Small intestine (tissue), 16 donors: ENCODE measurements at places on chromosomes 1 and 21.

DNA sequence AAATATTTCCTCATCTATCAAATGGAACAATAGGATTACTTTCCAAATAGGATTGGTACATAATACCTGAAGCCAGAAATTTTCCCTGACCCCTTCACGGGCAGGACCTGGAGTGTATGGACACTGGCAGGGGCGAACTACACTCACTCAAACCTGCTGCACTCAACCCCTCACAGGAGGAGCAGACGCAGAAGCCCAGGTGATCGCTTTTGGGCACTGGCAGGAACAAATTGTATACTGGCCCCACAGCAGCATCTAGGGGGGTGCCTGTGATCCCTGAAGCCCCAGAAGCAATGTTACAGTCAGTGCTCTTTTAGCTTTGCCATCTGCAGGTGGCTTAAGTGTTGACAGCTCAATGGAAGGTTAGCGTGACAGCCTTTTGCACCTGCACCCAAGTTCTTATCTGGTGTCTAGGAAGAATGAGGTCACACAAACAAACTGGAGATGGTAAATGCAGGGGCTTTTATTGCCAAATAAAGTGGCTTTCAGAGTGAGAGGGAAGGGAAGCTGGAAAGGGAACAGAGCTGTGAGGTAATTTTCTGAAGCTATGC, 199.2 kb upstream of the NEGR1 start:
- H3K36me3 ChIP-seq: no peaks in the 10 kb centered on the region
- no peaks in the 10 kb centered on the region for H3K27me3 ChIP-seq
- no peak for DNase-seq
- H3K27ac ChIP-seq: no peak overlapping the region
- H3K4me1 ChIP-seq: peaks cover 5% of the 10 kb centered on the region
- H3K4me3 ChIP-seq: no peak overlapping the region

GRCh38 chr1:21508580-21509350, 458 bp upstream of the ALPL start:
- H3K27ac ChIP-seq: no peak overlapping the region
- DNase-seq: peak; percentile 73
- peaks cover 5% of the 10 kb centered on the region for H3K4me1 ChIP-seq
- peaks cover 11% of the 10 kb centered on the region for H3K27me3 ChIP-seq

DNA sequence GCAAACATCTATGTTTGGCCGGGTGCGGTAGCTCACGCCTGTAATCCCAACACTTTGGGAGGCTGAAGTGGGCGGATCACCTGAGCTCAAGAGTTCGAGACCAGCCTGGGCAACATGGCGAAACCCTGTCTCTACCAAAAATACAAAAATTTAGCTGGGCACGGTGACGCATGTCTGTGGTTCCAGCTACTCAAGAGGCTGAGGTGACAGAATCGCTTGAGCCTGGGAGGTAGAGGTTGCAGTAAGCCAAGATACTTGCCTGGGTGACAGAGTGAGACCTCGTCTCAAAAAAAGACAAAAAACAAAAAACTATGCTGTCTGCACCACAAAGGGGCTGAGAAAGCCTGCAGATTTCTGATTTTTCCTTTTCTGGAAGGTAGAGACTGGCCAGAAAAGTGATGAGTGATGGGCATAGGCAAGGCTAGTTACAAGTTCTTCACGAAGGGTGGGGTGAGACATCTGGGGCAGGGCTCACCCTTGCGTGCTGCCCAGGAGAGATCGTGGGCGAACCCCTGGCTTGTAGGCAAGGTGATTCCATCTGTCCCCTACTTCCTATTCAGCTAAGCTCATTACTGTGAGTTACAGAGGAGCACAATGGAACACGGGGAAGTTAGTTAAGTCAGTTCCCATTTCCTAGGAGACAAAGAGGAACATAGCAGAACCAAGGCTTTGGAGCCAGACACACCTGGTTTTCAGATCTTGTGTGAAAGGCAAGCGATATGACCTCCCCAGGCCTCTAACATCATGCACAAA, 3.2 kb downstream of the SLC2A1 start:
- no peak for DNase-seq
- no peak overlapping the region for H3K27ac ChIP-seq
- H3K36me3 ChIP-seq: peaks cover 40% of the 10 kb centered on the region
- no peak overlapping the region for H3K4me3 ChIP-seq

DNA sequence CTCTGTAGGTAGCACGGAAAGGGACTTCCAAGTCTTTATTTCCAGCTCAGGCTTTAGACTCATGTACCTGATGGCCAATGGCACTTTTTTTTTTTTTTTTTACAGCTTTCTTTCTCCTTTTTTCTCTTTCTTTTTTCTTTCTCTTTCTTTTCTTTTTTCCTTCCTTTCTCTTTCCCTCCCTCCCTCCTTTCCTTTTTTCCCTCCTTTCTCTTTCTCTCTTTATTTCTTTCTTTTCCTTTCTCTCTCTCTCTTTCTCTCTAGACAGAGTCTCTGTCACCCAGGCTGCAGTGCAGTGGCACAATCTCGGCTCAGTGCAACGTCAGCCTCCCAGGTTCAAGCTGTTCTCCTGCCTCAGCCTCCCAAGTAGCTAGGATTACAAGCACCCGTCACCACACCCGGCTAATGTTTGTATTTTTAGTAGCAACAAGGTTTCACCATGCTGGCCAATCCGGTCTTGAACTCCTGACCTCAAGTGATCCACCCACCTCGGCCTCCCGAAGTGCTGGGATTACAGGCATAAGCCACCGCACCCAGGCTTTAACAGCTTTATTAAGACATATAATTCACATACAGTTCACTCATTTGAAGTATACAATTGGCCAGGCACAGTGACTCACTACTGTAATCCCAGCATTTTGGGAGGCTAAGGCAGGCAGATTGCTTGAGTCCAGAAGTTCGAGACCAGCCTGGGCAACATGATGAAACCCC, 5.1 kb upstream of the DCAF8 start:
- no peaks in the 10 kb centered on the region for H3K36me3 ChIP-seq
- no peaks in the 10 kb centered on the region for H3K4me1 ChIP-seq
- H3K27ac ChIP-seq: no peak overlapping the region

DNA sequence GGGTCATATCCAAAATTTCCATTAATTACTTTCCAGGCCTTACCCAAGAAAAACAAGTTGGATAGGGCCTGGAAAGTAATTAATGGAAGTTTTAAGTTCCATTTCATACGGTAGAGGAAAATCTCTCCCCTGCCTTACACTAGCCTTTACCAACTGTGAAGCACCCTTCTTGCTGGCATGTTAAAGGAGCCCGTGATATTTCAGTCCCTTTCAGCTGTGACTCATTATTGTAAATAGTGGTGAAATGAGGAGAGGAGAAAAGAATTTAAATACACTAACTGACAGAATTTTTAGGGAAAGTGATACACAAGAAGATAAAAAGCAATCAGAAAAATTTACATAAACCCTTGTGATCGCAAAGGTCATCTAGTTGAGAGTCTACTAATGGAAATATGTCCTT, 20.3 kb upstream of the KAZN start:
- H3K4me3 ChIP-seq: no peak overlapping the region
- no peak overlapping the region for H3K27ac ChIP-seq
- DNase-seq: no peak
- no peaks in the 10 kb centered on the region for H3K36me3 ChIP-seq
- no peaks in the 10 kb centered on the region for H3K27me3 ChIP-seq

GRCh38 chr1:84797603-84798002, 95.4 kb downstream of the LPAR3 start:
- H3K4me3 ChIP-seq: no peak overlapping the region
- no peaks in the 10 kb centered on the region for H3K4me1 ChIP-seq
- H3K27me3 ChIP-seq: no peaks in the 10 kb centered on the region

DNA sequence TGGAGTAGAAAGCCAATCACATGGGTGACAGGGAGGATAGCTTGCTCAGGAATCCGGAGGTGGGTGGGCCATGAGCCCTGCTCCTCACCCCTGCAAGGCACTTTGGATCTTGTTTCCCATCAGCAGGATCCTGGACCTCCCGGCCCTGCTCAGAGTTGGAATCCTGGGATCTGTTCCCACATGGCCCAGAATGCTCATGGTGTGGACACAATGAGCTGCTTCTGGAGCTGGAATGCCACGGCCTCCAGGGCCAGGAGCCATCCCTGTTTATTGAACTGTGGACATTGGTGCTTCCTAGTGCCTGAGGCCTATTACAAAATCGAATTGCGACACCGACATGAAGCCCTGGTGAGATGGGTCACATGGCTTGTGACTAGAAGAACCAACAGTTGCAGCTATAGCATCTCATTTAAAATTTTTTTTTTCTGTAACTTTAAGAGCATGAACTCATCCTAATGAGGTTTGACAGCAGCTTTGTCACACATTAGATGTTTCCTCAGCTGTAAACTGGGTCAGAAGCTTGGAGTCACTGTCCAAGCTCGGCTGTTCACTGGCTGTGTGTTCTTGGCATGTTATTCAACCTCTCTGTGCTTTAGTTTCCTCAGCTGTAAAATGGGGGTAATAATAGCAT, 40.4 kb upstream of the GOLT1A start:
- peaks cover 10% of the 10 kb centered on the region for H3K36me3 ChIP-seq
- no peak overlapping the region for H3K27ac ChIP-seq
- no peak for DNase-seq
- H3K4me1 ChIP-seq: no peaks in the 10 kb centered on the region

GRCh38 chr21:21730512-21730911, 732.3 kb downstream of the NCAM2 start:
- H3K27me3 ChIP-seq: no peaks in the 10 kb centered on the region
- no peak for DNase-seq
- H3K27ac ChIP-seq: no peak overlapping the region
- H3K4me1 ChIP-seq: no peaks in the 10 kb centered on the region
- H3K4me3 ChIP-seq: no peak overlapping the region
- H3K36me3 ChIP-seq: no peaks in the 10 kb centered on the region
